ENCODE measurements at places on chromosomes 1 and 21.

GRCh38 chr21:16046656-16047330, 317.0 kb downstream of the USP25 start:
- peak; percentile 1 for DNase-seq

GRCh38 chr1:224629965-224630364, 13.8 kb downstream of the CNIH3 start:
- no peak for DNase-seq

DNA sequence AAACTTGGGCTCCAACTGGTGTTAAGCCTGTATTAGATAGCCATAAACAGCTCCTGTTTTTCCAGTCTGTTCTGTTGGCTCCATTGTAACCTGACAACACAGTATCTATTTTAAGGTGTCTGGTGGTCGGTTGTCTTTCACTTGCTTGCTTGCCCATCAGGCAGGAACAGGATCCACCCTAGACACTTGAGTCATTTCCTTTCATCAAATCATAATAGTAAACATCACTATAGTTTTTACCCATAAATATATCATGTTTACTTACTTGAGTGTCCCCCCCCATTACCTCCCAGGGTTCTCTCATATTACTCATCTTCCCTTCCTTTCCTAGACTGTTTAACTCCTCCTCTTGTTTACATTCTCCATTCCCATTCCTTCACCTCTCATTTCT, 2.9 kb downstream of the DDI2 start:
- DNase-seq: peak; percentile 20

DNA sequence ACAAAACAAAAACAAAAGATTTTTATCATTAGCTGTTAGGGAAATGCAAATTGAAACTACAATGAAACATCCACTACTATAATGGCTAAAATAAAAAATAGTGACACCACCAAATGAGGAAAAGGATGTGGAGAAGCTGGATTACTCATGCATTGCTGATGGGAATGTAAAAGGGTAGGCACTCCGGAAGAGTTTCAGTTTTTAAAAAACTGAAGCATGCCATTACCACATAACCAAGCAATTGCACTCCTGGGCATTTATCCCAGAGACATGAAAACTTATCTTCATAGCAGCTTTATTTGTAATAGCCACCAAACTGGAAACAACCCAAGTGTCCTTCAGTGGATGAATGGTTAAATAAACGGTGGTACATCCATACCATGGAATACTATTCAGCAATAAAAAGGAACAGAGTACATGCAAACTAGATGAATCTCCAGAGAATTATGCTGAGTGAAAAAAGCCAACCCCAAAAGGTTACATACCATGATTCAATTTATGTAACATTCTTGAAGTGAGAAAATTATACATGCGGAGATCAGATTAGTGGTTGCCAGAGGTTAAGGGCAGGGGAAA, 14.5 kb upstream of the CFAP298 start:
- DNase-seq: no peak

DNA sequence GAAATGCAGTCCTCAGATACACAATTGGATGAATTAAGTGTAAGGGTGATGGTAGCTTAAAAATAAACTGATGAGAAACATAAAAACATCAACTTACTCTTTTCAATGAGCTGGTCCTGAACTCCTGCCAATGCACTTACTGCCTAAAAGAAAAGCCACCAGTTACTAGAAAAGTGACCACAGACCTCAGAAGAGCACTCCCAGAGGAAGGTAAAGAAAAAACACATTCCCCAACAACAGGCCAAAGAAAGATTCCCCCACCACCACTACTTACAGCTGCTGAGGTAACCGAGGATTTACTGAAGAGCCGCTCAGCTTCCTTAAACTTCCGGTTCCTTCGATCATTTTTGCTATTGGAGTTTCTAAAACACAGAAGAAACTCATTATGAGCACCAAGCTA, 5.4 kb downstream of the MEAF6 start:
- DNase-seq: peak; percentile 30

DNA sequence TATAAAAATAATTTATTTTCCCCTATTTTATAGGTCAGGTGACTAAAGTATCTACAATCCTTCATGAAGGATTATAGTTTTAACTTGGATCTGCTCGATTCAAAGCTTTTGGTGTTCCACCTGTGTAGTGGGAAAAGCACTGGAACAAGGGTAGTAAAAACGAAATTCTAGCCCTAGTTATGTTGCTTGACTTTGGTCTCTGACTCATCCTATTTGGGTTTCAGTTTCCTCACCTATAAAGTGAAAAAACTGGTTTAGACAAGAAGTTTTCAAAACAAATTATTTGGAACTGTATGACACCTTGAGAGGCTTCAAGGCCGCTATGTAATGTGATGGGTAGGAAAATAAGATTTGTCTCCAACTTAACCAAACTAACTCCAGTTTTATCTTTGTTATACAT, 505.2 kb upstream of the ZRANB2 start:
- no peak for DNase-seq

GRCh38 chr21:37751268-37751975, 164.8 kb downstream of the KCNJ6 start:
- no peak for DNase-seq

Data from A549 (cell line).